ENCODE measurements at places on chromosomes 12 and 14.

GRCh38 chr12:14849661-14850060, 6.3 kb upstream of the ART4 start:
- no peak for DNase-seq

GRCh38 chr12:57040211-57040610, 9.7 kb downstream of the MYO1A start:
- no peak for DNase-seq

DNA sequence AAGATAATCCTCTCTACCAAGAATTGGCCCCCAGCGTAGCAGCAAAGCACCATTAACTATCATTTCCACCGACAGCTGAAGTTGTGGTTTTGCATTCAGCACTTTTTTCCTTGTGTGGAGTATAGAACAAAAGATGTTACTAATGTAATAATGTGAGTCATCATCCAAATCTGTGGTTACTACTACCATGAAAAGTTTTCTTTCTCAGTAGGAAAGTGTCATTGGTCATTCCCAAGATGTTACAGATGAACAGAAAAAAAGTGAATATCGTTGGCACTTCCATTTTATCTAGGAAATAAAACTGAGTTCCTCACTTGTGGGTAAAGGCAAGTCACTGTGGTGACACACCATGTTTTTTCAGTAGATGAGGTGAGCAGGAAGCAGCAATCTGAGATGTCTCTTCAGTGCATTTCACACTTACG, 30.3 kb upstream of the IFNG start:
- DNase-seq: no peak

DNA sequence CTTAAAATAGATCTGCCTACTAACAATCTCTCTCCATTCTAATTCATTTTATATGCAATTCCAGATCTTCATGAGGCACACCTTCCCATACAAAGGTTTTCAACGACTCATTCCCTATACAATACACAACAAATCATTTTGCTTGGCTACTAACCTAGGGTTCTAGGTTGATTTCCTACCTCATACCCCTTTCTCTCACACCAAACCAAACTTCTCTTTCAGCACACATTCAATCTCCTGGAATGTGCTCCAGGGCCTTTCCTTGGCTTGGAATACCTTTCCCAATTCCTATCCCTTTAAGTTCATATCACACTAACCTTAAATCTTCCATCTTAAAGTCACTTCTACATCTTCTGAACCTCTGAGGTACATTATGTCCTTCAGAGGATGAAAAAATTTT, 38.7 kb upstream of the MTERF2 start:
- DNase-seq: no peak

DNA sequence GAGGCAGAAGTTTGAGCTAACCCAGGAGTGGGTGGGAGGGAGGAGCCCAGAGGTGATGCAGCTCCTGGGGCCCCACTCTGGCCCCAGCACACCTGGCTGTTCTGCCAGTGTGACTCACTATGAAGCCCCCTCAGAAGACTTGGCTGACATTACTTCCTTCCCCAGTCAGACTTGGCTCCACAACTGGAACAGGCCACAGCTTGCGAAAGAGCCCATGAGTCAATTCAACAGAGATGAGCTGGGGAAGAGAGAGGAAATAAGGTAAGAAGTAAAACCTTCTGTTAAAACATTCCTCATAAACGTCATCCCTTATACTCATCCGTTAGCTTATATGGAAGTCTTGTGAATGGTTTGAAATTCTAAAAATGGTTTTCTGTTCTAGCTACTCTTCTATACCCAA, 245.9 kb downstream of the ADAMTS20 start:
- DNase-seq: no peak

DNA sequence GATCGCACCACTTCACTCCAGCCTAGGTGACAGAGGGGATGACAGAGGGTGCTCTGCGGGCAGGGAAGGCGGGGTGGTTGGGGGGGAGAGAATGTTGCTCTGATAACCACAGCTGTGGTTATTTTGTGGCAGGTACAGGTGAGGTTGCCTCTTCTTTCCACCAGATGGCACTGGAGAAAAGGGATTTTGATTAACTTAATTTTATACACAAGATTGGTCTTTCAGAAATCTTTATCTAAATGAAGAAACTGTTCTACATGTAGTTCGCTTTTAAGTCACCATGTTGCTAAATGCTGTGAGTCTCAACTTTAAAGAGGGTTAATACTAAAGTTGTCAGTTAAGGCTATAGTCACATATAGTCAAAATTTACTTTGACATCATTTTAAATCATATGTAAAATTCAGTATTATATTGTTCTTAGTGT, 25.7 kb downstream of the FGF23 start:
- no peak for DNase-seq
